ENCODE measurements at places on chromosomes 6 and 20.

DNA sequence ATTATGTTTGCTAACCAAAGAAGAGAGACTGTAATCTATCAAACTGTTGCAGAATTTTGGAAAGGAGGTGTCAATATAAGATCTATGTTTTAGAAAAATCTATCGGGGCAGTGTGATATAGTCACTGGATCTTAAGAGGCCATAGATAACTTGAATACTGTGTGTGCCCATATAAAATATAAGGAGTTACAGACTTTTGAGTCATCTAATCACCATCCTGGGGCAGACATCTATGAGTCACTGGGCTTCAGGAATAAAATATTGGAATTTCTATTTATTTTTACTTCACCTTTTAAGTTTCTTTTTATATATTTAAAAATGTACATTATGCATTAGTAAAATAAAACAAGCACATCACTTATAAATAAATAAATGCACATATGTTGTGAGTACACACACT, 509.3 kb upstream of the MAN1A1 start:
- no peak for DNase-seq

GRCh38 chr6:42279966-42280629, 62.4 kb upstream of the MRPS10 start:
- DNase-seq: no peak

GRCh38 chr6:102717737-102718456, 1324.4 kb downstream of the GRIK2 start:
- no peak for DNase-seq

DNA sequence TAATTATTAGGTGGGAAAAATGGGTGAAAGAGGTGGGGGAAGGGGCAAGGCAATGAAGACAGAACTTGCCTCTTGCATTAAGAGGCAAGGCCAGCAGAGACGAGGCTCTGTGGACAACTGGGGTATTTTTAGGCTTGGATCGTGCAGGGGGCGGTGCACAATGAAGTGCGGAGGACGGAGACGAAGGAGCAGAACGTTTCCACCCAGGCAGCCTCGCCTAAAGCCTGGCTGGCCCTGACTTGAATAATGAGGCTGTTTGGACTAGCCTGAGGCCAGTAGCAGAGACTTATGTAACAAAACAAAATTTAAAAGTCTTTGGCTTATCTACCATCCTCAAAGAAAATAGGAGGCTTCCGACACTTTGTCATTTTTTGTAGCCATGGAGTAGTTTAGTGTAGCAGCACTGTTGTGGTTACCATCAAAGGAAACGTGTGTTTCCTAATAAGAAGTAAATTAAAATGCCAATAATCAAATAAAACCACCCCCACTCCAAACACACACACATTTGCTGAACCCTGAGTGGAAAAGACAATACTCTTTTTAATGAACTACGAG, 370.0 kb upstream of the CNR1 start:
- DNase-seq: no peak

DNA sequence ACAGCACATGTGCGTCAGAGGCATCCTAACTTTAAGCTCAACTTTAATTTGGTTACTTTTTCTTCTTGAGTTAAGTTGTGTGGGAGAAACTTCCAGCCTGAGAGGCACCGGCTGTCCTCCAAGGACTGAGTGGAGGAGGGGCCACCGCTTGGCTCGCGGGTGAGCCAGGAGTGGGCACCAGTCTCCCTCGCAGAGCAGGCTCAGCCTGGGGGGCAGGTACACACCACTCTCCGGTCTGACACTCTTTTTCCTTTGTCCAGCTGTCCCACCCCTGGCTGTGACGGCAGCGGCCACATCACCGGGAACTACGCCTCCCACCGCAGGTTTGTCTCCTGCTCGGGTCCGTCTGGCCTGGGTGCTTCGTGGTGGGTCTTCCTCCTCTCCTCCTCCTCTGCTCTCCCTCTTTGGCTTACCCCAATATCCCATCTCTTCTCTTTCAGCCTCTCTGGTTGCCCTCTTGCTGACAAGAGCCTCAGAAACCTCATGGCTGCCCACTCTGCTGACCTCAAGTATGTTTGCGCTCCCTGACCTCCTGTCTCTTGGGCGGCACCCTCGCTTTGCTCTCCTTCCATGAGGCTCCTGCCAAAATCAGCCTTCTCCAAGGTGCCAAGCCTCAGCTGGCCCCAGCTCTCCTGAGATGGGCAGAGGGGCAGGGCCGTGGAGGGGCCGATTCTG, 32.6 kb upstream of the PCMTD2 start:
- no peak for DNase-seq

DNA sequence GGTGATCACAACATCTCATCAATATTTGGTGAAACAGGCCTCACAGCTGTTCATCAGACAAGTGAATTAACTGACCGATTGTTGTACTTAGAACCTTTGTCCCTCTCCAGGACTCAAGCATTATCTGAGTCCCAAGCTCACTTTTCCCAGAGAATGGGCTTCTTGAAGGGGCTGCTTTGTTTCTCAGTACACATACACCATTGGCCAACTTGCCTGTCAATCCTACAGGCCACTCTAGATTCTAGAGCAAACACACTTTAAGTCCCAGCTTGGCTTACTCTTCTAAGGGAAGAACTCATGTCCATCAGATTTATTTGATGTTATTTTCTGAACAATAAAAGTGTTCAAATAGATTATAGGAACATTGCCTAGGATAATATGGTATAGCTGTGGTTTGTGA, 249.5 kb downstream of the BCKDHB start:
- DNase-seq: no peak

DNA sequence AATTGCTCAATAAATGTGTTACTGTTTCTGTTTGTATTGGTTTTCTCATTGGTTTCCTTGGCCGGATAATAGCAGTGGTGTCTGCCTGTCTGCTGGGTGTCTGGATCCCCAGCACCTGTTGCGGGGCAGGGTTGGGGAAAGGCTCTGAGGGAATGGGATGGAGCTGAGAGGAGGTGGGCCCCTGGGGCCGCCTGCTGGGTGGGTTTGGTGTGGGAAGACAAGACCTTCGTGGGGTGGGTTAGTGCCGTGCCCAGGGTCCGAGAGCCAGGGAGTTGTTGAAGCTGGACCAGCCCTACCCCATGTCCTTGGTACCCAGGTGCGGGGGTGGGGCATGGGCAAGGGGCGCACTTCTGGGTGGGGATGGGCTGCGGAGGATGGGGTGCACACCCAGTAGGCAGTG, 4.0 kb downstream of the SS18L1 start:
- DNase-seq: no peak

DNA sequence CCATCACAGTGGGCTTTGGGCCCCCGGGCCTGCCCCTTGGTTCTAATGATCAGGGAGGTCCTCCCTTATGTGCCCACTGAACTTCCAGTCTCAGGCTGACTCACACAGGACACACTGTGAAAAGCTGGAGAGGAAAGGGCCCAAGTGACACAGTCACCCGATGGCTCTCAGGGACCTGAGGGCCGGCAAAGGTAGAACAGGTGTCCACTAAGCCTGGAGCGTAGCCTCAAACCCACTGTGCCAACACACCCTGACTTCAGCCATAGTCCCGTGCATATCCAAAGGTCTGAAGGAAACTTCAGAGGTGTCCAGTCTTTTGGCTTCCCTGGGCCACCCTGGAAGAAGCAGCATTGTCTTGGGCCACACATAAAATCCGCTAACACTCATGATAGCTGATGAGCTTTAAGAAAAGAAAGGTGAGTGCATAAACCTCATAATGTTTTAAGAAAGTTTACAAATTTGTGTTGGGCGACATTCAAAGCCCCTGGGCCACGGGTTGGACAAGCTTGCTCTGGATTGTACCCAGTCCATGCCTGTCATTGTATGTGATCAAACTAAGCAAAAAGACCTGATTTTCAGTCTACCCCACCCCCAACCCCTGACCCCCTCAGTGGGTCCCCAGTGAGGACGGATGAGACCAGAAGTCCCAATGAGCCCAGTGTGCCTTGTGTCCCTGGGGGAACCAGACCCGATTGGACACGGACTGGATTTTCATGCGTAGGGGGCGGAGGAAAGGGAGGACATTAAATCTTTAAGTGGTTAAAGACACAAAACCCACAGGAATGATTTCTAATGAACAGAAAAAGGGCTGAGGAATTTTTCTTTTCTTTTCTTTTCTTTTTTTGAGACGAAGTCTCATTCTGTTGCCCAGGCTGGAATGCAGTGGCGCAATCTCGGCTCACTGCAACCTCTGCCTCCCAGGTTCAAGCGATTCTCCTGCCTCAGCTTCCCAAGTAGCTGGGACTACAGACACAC, 6.1 kb downstream of the RAMACL start:
- DNase-seq: no peak

DNA sequence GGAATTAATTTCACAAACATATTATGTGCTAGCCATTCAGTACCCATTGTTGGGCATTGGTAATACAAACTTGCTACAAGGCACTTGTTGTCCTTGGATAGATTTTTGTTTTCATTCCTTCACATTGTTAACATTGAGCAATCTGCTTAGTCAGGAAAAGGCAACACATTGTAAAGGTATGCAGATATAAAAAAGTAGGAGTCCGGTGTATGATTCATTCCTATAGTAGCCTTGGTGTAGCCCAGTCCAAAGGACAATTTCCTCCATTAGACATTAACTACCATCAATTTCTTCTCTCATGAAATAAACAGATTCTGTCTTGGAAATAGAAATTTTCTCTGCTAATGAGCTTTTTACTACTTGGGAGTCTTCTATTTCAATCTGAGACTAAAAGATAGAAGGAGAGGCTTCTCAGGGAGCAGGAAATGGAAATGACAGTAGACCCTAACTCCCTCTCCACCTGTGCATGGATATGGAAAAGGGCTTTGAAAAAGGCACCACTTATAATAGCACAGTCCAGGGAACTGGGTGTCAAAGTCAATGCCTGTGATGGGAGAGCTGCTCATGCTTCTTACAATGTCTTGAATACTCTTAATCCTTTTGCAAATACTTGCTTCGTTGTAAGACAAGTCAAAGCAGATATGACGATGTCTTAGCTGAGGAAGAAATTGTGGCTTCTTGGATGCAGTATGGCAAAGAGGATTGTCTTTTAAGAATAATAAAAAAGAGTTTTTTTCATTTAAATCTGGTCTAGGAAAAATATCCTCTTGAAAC, 369.4 kb upstream of the CITED2 start:
- no peak for DNase-seq

- DNase-seq: no peak
Measured at GRCh38 chr20:37309290-37309689, 19.8 kb downstream of the MANBAL start.

- DNase-seq: no peak
Measured at GRCh38 chr6:11771473-11772048, 7.0 kb downstream of the ADTRP start.

DNA sequence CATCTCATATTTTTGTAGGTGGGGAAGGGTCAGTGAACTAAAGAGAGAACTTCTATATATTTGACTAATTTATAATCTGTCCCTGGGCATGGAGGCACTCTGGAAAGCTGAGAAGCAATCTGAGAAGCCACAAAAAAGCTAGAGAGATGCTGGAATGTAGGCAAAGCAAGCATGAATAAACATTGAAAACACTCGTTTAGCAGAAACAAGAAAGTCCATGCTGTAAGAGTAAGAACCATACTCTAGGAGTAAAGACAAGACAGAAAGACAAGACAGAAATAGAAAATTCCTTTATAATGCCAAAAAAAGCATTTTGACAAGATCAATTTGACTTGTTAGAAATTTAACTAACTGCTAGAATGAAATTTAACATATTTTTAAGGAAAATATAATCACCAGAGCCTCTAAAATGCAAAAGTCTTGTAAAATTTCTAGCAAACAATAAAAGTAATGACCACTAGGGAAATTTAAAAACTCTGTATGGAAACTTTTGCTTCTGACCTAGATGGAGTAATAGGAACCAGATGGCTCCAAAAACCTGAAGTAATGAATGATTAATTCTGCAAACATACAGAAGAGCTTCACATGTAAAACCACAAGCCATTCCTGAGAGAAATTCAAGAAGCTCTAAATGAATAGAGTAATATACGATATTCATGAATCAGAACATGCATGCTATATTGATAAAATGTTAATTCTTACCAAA, 625.7 kb upstream of the PTCHD4 start:
- DNase-seq: no peak

DNA sequence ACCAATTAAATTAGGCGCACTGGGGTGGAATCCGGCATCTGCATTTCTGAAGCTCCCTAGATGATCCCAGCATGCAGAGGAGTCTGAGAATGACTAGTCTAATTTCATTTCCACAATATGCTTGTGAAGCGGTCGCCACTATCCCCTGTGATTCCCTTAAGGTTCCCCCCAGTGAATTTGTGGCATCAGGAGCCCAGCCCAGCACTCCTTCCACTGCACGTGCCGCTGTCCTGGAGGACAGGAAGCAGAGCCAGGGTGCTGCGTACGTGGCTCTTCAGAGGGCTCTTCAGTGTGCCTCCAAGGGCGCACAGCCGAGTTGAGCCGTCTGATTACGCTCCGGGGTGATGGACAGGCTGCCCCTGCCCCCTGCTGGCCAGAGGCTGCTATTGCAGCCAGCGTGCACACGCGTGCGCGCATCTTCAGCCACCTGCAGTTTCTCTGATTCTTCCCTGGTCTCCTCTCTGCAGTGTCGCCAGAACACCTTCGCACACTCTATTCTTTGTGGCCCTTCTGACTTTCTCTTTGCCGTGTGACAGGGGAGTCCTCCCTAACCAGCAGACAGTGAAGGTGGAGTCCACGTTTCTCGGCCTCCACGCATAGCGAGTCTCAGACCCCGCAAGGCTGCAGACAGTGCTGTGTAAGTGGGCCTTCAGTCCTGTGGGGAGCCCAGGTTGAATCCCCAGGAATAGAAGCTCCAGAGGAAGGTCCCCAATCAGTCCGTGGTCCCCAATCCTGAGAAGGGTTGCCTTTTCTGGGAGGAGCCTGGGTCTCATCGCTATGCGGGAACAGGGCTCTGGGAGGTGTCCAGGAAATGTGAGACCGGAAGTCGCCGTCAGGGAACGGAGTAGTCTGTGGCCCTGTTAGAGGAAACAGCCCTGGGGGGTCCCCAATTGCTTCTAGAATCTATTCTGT, 16.5 kb upstream of the NCR2 start:
- peak; percentile 63 for DNase-seq

GRCh38 chr6:42471142-42471541, 19.4 kb upstream of the TRERF1 start:
- no peak for DNase-seq

- DNase-seq: no peak
Measured at GRCh38 chr6:100485268-100485667, 20.5 kb upstream of the SIM1 start.

- no peak for DNase-seq
Measured at GRCh38 chr6:70080443-70081070, 214.2 kb downstream of the COL19A1 start.

DNA sequence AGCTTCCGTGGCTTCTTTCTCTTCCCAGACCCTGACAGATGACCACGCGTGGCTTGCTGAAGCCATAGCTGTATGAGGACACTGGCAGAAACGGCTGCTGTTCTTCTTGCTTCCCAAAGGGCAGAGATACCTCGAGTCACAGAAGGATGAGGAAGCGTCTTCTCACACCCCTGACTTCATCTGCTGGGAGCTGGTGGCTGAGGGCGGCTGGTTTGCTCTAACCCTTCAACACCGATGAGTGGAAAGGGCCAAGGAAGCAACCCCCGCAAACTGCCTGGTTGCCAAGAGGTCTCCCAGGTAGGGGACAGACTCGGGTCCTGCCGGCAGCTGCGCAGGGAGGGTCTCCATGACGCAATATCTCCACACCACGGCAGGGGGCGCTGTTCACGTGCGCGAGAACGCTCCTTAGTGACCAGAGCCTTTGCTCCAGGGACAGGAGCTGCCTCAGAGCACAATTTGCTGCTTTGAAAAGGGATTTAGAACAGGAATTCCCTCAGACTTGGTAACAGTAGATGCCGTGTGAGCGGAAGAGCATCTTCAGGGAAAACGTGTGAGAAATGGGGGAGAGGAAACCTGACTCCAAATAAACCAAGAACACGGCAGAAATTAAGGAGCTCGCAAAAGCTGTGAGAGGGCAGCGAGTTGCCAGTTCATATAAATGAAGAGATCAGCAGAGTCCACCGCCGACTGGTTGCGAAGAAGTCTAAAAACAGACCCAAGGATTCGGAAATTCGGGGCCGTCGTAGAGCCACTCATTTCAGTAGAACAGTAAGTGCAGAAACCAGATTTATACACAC, 80.2 kb downstream of the ERMARD start:
- peak; percentile 46 for DNase-seq
